Liver (tissue), 10 donors: ENCODE measurements at places on chromosomes 1 and 21. TPM values are rescaled to one million over a fixed set of nuclear protein-coding genes. Genes with fewer than 3 reads are reported as not detected.

ZP4 gene
- not detected for total RNA-seq

DNA sequence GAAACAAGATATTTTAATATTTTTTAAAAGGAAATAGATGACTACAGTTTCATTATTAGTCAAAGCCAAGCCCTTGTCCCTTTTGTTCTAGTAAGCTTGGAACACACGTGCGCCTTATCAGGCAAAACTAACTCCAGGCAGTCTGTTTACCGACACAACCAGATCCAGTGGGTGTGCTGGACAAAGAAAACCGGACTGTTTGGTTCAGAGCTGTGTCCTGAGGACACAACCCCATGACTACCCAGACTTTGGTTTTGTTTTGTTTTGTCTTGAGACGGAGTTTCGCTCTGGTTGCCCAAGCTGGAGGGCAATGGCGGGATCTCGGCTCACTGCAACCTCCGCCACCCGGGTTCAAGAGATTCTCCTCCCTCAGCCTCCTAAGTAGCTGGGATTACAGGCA lies 13.9 kb upstream of the RHOU start:
- DNase-seq: no peak
- H3K27ac ChIP-seq: peak overlapping the region; percentile 81
- no peaks in the 10 kb centered on the region for H3K4me1 ChIP-seq
- H3K4me3 ChIP-seq: no peak overlapping the region
- H3K27me3 ChIP-seq: no peaks in the 10 kb centered on the region
- no peaks in the 10 kb centered on the region for H3K36me3 ChIP-seq

DNA sequence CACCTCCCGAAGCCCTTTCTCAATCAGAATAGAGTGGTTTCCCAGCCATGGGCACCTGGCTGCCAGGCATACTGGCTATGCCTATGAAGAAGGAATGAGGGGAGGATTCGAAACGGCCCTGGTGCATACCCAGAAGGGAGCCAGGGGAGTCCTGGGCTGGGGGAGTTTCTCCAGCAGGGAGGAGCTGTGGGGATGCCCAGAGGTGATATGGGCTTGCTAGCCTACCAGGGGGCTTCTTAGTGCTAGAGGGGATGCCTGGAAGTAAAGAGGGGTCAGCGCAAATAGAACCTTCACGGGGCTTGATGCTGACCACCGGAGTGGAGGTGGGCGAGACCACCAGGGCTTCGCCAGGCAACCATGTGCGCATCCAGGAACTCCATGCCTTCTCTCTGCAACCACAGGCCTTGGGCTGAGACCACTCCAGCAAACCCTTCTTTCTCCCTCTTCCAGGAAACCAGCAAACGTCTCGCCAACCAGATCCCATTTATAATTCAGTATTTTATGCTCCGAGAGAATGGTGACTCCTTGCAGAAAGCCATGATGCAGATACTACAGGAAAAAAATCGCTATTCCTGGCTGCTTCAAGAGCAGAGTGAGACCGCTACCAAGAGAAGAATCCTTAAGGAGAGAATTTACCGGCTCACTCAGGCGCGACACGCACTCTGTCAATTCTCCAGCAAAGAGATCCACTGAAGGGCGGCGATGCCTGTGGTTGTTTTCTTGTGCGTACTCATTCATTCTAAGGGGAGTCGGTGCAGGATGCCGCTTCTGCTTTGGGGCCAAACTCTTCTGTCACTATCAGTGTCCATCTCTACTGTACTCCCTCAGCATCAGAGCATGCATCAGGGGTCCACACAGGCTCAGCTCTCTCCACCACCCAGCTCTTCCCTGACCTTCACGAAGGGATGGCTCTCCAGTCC lies 18.2 kb upstream of the MX1 start:
- no peaks in the 10 kb centered on the region for H3K36me3 ChIP-seq
- H3K27ac ChIP-seq: no peak overlapping the region
- DNase-seq: no peak
- no peak overlapping the region for H3K4me3 ChIP-seq
- no peaks in the 10 kb centered on the region for H3K27me3 ChIP-seq

GRCh38 chr1:226305184-226305583 lies 3.8 kb downstream of the LIN9 start:
- no peak overlapping the region for H3K27ac ChIP-seq
- no peaks in the 10 kb centered on the region for H3K27me3 ChIP-seq
- peaks cover 11% of the 10 kb centered on the region for H3K4me1 ChIP-seq

- no peaks in the 10 kb centered on the region for H3K27me3 ChIP-seq
- no peak overlapping the region for H3K27ac ChIP-seq
- no peak for DNase-seq
Observed at GRCh38 chr1:233606813-233607212, 7.1 kb upstream of the KCNK1 start.

GRCh38 chr1:228163007-228163753 lies 2.4 kb upstream of the IBA57 start:
- peak; percentile 56 for DNase-seq
- no peaks in the 10 kb centered on the region for H3K27me3 ChIP-seq
- H3K36me3 ChIP-seq: no peaks in the 10 kb centered on the region
- no peak overlapping the region for H3K4me3 ChIP-seq

LRRC71 gene
- total RNA-seq: not detected

- DNase-seq: no peak
- peaks cover 6% of the 10 kb centered on the region for H3K4me1 ChIP-seq
- no peaks in the 10 kb centered on the region for H3K27me3 ChIP-seq
Observed at GRCh38 chr1:101004061-101004460, 21.5 kb downstream of the DPH5 start.

- no peak overlapping the region for H3K4me3 ChIP-seq
- no peaks in the 10 kb centered on the region for H3K36me3 ChIP-seq
- no peaks in the 10 kb centered on the region for H3K27me3 ChIP-seq
- no peak overlapping the region for H3K27ac ChIP-seq
- peaks cover 7% of the 10 kb centered on the region for H3K4me1 ChIP-seq
Observed at GRCh38 chr1:24688621-24689195, 45.6 kb downstream of the SRRM1 start.

GRCh38 chr1:149916193-149916897 lies 1.3 kb downstream of the SV2A start:
- no peak overlapping the region for H3K27ac ChIP-seq
- no peaks in the 10 kb centered on the region for H3K4me1 ChIP-seq
- H3K27me3 ChIP-seq: no peaks in the 10 kb centered on the region
- no peak overlapping the region for H3K4me3 ChIP-seq
- no peaks in the 10 kb centered on the region for H3K36me3 ChIP-seq
